Common myeloid progenitor, CD34-positive (primary cell): ENCODE measurements at places on chromosomes 2 and 18.
A peak's percentile ranks its signal among the peaks of the same experiment; 100 is the strongest.

DNA sequence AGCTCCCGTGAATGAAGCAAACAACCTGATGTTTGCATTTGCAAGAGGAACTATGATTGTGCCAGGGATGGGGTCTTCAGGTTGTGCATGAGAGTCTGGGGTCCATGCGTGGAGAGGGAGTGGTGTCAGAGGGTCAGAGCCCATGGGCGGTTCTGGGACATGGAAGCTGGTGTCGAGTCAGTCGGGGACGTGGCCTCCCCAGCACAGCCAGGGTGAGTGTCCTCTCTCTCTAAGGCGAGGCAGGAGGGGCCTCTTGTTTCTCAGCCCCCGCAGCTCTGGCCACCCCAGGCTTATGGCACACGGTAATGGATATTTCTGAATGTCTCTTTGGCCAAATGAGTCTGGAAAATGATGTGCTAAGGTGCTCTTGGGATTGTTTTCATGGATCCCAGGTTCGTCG lies 118.6 kb downstream of the RTP5 start:
- DNase-seq = no peak

GRCh38 chr2:40150266-40150665 lies 301.6 kb downstream of the SLC8A1 start:
- DNase-seq = no peak

GRCh38 chr2:220041447-220041846 lies 414.0 kb downstream of the SLC4A3 start:
- DNase-seq = no peak

GRCh38 chr2:212618636-212619035 lies 80.0 kb upstream of the ERBB4 start:
- no peak for DNase-seq

DNA sequence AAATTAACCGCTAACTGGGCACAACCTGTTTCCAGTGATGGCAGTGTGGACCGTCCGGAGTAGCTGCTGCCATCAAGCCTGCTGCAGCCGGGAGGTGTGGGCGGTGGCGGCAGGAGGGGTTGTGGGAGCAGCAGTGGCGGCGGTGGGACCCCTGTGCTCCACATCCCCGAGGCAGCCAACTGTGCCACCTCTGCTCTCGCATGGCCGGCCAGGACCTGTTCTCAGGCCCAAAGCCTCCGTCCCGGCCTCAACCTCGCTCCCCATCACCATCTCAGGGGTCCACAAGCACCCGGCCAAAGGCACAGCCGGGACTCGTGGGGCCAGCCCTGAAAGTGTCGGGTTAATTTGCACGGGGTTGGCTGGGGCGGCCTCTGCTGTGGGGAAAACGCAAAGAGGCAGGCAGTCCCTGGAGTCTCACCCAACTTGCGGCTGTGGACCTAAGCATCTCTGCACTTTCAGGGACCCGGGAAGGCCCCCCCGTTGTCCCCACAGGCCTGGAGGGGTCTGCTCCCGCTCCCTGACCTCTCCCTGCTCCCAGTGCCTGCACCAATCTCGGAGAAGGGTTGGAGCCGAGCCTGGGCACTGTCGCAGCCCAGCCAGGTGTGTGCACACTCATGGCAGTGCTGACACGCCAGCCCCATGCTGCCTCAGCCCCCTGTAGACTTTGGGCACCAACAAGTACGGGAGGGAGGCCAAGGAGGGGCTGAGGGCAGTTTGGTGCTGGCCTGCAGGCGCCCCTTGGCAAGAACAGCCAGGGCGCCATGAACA lies 44.4 kb upstream of the PEX13 start:
- no peak for DNase-seq

DNA sequence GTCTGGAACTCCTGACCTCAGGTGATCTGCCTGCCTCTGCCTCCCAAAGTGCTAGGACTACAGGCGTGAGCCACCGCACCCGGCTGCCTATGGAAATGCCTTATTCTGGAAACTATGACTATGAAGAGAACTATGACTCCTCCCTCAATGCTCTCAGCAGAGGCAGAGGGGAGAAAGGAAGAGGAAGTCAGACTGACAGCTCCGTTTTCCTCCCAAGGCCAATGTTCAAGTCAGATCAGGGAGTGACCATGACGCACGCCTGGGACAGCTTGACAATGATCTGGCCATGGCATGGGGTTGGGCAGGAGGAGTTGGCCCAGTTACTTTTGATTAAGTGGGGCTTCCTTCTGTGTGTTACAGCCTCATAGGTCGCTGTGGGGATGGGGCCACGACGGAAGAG lies 44.3 kb upstream of the MRPL33 start:
- DNase-seq = peak; percentile 7

GRCh38 chr2:46119453-46119852 lies 177.8 kb upstream of the EPAS1 start:
- no peak for DNase-seq

DNA sequence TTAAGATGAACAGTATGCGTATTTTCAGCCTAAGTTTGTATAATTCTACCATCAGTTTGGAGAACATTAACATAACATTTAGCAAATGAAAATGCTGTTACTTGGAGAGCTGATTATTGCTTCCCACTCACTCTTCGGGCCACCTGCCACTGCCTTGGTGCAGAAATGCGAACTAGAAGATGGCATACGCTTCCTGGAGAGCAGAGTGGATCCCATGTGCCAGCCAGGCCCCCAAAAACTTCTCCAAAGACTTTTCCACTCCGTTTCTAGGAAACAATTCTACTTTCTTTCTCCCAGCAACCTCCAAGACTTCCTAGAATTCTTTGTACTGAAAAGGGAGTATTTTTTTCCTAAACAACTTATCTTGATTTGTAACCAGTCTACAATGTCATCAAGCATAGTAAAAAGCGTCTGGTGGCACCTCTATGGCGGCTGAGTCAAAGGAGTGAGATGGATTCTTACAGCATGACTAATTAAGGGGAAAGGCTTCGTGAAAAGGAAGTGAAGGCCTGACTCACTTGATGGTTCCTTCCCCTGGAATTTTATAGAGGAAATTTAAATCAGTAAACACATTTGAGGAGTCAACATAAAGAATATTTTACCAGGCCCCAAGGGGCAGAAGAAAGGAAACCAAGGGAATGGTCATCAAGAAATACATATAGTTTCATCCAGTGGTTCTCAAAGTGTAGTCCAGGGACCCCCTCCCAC lies 36.6 kb downstream of the FEZ2 start:
- no peak for DNase-seq

DNA sequence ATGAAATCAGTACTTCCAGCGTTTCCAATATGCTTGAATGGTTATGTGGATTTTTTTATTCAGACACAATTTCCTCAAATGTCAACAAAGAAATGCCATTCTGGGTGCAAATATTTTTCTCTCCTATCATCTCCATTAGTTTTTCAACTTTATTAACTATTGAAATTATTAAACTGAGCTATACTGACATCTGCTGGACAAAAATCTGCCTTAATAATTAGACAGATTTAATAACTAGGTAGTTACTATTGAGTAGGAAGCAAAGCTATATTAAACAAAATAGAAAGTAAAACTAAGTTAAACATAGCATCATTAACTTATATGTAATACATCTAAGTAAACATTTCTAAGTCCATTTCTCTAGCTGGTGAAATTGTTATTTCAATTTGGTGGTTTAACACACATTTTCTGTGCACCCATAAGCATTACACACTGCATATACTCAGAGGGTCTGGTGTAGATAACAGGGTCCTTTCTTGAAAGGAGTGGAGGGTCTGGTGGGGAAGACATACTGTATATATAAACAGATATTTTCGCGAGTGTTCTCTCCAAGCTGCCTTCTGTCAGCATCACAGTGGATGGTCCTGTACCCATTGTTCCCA lies 77.0 kb downstream of the LANCL1 start:
- peak; percentile 3 for DNase-seq

DNA sequence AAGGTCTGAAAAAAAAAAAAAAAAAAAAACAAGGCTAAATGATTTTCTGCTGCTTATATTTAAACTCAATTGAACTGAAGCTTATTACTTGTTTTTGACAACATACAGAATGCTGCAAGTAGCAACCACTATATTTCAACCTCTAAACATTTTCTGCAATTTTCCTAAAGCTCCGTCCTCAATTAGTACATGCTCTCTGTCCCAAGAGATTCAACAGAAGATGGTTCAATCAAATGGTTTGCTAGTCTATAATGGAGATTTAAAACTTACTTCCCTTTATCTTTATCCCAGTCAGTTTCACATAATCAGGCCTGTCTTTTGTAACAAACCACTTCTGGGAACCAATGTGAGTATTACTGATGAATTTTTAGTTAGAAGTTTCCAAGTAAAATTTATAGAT lies 485.1 kb upstream of the CDH7 start:
- no peak for DNase-seq
